SK-N-SH treated with all-trans-retinoic acid at 6 μM for 48 hours (cell line): ENCODE measurements at places on chromosomes 4 and X.

DNA sequence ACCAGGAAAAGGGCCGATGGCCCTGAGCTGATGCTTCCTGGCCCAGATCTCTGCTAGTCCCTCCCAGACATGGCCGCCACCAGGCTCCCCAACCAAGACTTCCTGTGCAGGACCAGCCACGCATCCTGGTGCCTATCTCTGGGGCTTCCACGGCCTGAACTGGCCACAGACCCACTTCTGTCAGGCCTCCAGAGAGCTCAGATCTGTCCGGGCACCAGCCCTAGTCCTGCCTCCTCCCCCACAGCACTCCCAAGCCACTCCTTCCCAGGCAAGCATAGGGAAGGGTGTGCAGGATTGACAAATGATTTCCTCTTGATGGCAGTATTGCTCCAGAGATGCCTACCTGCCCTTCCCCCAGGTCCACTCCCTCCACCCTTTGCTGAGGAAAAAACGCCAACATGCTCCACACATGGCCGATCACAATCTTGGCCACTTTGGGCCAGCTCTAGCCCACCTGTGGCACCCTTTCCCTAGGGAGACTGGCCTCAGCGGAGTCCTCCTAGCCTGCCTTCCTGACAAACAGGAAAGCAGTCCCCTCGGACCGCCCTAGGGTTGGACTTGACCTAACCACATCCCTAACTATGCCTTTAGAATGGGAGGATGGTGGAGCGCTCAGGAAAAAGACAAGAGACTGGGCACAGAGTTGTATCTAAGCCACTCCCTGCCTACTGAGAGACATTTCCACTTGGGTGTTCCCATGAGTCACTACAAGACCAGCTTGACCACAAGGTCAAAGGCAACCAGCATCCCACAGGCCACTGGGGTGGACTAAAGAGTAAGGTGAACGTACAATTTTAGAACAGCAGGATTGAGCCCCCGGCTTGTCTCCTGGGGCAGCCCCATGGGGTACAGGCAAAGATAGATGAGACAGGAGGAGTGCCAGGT, 277.5 kb upstream of the AGTR2 start:
- peak; percentile 86 for ATAC-seq

GRCh38 chr4:39559626-39560025, 32.4 kb upstream of the UGDH start:
- no peak for ATAC-seq

GRCh38 chr4:124777007-124777406, 64.5 kb upstream of the ANKRD50 start:
- no peak for ATAC-seq

GRCh38 chrX:80578517-80579105, 158.4 kb downstream of the TENT5D start:
- ATAC-seq = peak; percentile 70

GRCh38 chr4:20254511-20255250, 3.0 kb downstream of the SLIT2 start:
- peak; percentile 1; the same call in 2 of the 3 replicates for ATAC-seq

- no peak for ATAC-seq
Observed at GRCh38 chr4:94455081-94455480, 3.3 kb downstream of the PDLIM5 start.

GRCh38 chr4:25862411-25863346, at the start of gene SEL1L3:
Gene SEL1L3, minus strand, starts transcription at chr4:25862988. Its CDS starts 152 bp downstream, at chr4:25862836.
- ATAC-seq = peak; percentile 13

DNA sequence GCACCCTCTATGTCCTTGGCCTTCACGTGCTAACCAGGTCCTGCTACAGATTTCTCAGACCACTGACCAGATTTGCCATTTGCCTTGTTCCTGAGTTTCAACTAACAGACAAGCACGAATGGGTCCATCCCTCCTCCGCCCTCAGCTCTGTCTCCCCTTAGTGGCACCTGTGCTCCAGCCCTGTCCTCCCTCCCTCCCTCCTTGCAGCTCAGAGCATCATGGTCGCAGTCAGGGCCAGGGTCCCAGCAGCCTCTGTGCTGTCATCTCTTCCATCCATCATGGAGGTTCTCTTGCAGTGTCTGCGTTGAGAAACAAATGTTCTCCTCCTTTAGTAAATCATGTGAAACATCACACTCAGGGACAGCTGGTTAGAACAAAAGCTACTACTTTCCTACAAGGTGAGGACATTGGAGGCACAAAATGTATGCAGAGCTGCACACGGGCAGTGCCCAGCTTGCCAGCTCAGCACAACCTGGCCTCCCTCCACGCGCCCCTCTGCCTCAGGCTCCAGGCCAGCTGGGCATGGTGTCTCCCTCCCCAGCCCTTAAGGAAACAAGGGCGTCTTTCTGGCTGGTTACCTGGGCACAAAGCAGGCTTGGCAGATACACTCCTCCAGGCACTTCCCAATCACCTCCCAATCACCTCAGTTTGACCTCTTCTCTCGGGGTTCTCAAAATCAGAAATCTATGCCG, 79.5 kb upstream of the ATP6AP2 start:
- ATAC-seq = no peak

GRCh38 chrX:48927123-48927522, 8.3 kb upstream of the PIM2 start:
- no peak for ATAC-seq

DNA sequence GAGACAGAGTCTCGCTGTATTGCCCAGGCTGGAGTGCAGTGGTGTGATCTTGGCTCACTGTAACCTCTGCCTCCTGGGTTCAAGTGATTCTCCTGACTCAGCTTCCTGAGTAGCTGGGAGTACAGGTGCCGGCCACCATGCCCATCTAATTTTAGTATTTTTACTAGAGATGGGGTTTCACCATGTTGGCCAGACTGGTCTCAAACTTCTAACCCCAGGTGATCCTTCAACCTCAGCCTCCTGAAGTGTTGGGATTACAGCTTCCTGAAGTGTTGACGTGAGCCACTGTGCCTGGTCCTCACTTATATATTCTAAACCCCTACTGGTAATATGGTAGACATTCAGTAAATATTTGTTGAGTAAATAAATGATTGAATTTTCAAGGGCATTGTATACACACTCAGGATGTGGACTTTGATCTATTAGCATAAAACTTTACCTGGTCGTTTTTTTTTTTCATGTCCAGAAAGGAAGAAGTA, 33.0 kb downstream of the MTHFD2L start:
- no peak for ATAC-seq

DNA sequence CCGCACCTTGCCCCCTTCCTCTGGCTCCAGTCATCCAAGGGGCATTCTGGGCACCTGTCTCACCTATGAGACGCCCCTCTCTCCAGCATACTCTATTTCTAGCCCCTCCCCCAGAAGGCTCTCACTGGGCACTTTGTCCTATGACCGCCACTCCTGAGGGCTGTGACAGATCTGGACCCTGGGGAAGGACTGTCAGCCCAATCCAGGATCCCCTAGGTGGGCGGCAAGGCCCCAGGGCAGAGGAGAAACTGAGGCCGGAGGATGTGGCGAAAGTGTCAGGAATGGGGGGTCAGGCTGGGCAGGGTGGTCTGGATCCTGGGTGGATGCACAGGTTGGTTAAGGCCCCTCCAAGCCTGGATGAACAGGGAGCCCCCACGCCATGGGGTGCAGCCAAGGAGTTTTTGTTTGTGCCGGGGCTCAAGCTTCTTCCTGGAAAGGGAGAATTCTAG, 16.2 kb upstream of the NAT8L start:
- no peak for ATAC-seq

DNA sequence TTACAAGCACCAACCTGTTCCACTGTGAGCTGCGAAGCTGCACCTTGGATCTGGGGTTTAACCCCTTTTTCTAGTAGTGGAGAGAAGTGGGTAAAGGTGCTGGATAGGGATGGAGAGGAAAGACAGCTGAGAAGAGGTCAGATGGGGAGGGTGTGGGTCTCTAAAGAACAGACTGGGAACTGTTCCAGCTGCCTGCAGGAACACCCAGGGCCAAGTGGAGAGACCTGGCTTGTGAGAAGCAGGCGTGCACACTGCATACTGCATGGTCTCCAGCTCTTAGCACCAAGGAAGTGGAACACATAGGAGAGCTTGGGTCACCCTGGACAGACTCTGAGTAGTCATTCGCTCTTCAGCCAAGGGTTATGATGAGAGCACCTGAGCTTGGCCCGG, 16.1 kb downstream of the BCOR start:
- no peak; the same call in 2 of the 3 replicates for ATAC-seq

DNA sequence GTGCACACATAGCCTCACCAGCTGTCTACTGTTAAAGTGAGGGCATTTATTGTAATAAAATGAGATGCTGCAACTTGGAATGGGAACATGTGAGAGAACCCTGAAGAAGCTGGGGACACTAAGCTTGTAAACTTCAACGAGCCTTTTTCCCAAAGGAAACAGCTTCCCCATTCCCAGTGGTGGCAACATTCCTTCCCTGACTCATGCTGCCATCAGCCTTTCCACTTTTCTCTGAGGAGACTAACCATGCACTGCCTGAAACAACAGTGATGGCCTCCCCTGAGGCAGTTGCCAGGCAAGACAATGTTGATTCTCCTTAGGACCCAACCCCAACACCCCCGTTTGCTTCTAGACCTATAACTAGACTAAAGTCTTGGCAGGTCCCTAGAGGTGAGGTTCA, 928.3 kb downstream of the GLUD2 start:
- ATAC-seq = no peak

- ATAC-seq = peak; percentile 61
Observed at GRCh38 chrX:129717892-129718291, 20.9 kb upstream of the XPNPEP2 start.

GRCh38 chrX:82775426-82775825, 732.7 kb upstream of the POU3F4 start:
- ATAC-seq = no peak

DNA sequence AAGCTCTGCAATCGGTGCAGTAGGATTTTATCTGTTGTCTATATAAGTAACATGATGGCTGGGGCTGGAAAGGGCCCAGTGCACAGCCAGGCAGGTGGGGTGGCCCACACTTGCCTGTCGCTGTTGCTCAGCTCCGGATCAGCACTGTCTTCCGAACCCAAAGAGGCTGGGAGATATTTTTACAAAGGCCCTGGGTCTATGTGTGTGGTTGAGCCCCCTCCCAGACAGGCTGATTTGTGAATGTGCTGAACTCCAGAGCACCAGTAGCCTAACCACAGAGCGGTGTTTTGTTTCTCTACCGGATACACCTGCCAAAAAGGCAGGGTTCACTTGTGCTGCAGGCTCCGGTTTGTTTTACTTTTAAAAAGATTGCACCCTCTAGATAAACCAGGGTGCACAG, 33.5 kb upstream of the CHRNA9 start:
- no peak for ATAC-seq

DNA sequence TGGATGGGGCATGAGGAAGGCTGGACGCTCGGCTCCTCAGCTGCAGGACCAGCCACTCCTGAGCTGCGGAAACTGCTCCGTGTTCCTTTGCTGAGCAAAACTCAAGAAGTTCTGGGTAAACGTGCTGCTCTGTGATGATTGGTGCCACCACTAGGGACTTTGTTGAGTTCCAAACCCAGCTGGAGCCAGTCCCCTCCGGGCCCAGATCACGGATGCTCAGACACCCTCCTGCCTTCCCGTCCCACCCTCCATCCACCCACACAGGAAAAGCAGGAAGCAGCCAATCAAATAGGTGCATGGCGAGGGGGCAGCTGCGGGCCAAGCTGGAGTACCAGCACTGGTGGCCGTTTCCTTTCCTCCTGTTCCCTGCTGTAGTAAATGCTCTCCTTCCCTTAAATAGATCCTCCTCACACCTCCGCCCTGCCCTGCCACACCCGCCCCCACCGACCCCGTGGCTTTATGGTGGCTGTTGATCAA, 68.0 kb downstream of the ADRA2C start:
- ATAC-seq = no peak

DNA sequence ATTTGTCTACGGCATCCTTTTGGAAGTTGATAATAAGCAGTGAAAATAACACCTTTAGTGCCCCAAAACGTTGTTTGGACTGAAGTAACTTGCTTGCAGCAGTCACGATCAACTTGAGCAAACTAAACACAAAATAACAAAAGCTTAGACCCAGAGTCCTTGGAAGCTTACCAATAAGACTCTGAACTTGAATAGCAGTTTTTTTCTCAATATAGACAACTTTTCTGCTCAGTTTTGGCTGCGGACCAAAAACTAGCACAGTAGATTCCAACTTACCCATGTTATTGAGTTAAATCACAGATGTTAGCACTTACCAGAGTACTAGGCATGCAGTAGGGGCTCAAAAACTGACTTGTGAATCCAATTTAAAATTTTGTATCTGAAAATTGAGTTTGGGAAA, 746.9 kb downstream of the PCDH19 start:
- no peak for ATAC-seq

GRCh38 chr4:139907001-139907809, 241.6 kb downstream of the MGST2 start:
- ATAC-seq = peak; percentile 28; the same call in 2 of the 3 replicates

DNA sequence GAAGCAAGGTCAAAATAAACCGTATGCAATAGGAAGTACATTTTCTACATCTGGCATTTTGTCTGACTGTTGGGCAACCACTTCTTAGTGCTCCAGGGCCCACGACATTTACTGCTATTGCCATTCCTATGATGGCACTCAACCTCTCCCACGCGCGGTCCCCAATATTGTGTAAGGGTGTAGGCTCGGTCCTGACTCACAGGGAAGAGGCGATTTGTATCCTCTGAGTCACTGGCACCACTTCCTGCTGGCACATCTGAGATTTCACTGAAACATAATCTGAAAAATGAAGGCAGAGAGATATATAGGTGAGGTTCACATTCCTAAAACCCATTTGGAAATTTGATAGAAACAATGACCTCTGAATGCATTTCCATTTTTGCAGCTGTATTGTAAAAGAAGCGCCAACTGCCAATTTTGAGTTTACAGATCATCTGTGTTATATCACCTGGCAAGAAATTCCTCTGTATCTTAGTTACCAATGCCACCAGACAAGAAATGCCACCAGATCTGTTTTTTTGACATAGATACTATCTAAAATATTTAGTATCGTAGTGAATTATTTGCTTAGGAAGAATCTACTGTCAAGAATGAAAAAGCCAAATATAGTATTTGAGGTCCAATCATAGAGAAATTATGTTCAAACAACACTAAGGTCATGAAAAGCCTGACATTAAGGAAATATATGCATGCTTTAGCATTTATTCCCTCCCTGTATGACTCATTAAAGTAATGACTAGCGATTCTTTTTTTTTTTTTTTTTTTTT, 9.8 kb downstream of the EREG start:
- peak; percentile 27; the same call in 2 of the 3 replicates for ATAC-seq

DNA sequence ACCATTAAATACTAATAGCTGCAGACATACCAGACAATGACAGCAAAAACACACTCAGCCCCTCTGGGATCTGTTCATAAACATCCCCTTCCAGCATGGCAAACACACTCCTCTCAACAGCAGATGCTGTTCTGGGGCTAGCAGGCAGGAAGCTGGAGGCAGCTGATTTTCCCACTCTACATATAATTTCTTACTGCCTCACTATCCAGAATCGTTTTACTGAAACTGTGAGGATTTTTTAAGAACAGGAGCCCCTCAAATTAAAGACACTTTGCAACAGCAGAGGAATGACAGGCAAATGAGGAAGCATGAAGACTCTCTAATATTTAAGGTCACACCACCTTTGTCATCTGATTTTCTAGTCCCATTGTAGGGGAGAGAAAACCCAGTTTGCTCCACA, 2.2 kb downstream of the MAPK10 start:
- no peak for ATAC-seq

GRCh38 chr4:156197216-156197615, 243.6 kb upstream of the CTSO start:
- no peak for ATAC-seq

GRCh38 chr4:81635739-81636138, 164.0 kb upstream of the RASGEF1B start:
- no peak for ATAC-seq
